Esophagus squamous epithelium (tissue), 5 donors: ENCODE measurements at places on chromosomes 6 and 20.

GRCh38 chr6:24738741-24739140 lies 19.8 kb upstream of the C6orf62 start:
- peak overlapping the region; percentile 54 for H3K27ac ChIP-seq
- no peaks in the 10 kb centered on the region for H3K36me3 ChIP-seq
- no peak overlapping the region for H3K4me3 ChIP-seq
- no peak for DNase-seq
- H3K27me3 ChIP-seq, result no peaks in the 10 kb centered on the region
- peaks cover 26% of the 10 kb centered on the region for H3K4me1 ChIP-seq

- no peaks in the 10 kb centered on the region for H3K4me1 ChIP-seq
- no peak overlapping the region for H3K4me3 ChIP-seq
- no peaks in the 10 kb centered on the region for H3K27me3 ChIP-seq
- H3K27ac ChIP-seq, result no peak overlapping the region
- H3K36me3 ChIP-seq, result no peaks in the 10 kb centered on the region
Observed at GRCh38 chr20:37839432-37839827, 63.5 kb upstream of the VSTM2L start.

DNA sequence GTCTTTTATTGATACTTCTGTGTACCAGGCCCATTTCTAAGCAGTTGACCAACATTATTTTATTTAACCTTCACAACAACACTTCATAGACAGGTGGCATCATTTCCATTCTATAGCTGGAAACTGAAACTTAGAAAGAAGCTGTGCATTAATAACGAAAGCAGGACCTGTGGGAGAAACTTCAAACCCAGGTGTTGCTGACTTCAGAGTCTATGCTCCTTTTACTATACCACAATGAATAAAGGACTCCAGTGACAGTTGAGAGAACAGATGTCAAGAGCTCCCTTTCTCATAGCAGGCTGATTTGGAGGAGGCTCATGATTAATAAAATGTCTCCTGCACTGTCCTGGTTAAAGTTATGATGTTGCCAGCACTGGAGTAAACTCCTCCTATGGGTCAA lies 56.6 kb upstream of the POU3F2 start:
- H3K27ac ChIP-seq, result no peak overlapping the region
- H3K27me3 ChIP-seq, result no peaks in the 10 kb centered on the region
- no peaks in the 10 kb centered on the region for H3K4me1 ChIP-seq

GRCh38 chr6:45533386-45533785 lies 155.7 kb upstream of the SUPT3H start:
- DNase-seq, result no peak
- H3K4me3 ChIP-seq, result peak overlapping the region; percentile 13
- no peaks in the 10 kb centered on the region for H3K36me3 ChIP-seq
- H3K4me1 ChIP-seq, result peaks cover 16% of the 10 kb centered on the region
- peak overlapping the region; percentile 6 for H3K27ac ChIP-seq

DNA sequence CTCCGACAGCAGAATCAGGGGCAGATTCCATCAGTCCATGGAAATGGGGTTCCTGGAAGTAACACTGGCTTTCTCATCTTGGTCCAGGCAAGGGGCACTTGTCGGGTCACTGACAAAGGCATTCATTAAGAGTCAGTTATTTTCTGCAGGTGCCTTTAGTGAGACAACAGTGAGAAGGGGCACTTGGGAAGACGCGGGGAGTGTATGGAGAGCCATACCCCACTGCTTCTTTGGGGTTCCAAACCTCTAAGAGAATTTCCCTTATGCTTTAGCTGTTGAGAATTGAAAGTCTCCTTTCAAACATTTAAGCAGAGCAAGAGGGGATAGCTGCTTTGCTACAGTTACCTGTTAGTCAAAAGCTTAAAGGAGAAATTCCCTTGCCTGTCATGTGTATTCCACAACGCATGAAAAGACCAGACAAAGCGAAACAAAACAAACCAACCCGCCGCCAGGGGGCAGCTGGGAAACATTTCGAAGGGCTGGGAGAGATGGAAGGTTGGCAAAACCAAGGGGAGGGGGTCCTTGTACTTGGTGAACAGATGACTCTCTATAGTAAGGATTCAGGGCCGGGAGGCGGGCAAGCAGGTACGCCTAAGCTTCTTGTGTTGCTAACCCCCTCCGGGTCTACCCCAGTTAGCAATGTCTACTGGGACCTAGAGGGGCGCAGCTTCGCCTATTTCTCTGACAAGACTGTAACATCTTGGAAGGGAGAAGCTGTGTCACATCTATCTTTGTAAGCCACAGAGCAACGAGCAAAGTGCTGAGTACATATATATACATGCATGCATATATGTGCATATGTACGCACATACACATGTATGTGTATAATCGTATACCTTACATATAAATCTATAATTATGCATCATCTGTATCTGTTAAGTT lies 474.9 kb upstream of the AGPAT4 start:
- DNase-seq, result no peak
- H3K4me1 ChIP-seq, result no peaks in the 10 kb centered on the region
- H3K27ac ChIP-seq, result no peak overlapping the region
- H3K27me3 ChIP-seq, result no peaks in the 10 kb centered on the region
- H3K36me3 ChIP-seq, result no peaks in the 10 kb centered on the region

- peaks cover 84% of the 10 kb centered on the region for H3K27me3 ChIP-seq
- no peak overlapping the region for H3K4me3 ChIP-seq
- DNase-seq, result no peak
- no peaks in the 10 kb centered on the region for H3K4me1 ChIP-seq
- no peak overlapping the region for H3K27ac ChIP-seq
- H3K36me3 ChIP-seq, result no peaks in the 10 kb centered on the region
Observed at GRCh38 chr20:3670511-3670910, 7.3 kb upstream of the GFRA4 start.

DNA sequence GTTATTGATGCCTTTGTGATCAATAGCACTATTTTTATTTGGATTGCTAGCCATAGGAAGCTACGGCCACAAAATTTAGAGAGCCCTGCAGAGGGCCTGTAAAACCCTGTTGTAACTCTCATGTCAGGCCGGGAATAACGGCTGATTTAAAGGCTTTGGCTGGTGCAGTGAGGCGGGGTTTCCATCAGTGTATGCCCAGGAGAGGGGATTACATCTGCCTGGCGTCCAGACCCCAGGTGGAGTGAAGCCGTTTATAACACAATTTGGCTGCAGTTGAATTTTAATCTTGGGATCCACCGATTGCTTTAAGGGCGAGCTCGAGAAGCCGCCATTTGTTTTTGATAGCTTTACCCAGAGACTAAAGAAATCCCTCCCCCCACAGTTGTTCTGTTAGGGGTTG lies 29.1 kb upstream of the APCDD1L start:
- H3K27me3 ChIP-seq, result no peaks in the 10 kb centered on the region
- no peaks in the 10 kb centered on the region for H3K36me3 ChIP-seq

GRCh38 chr20:58003525-58003924 lies 224.9 kb downstream of the ANKRD60 start:
- DNase-seq, result no peak
- H3K36me3 ChIP-seq, result no peaks in the 10 kb centered on the region
- no peaks in the 10 kb centered on the region for H3K27me3 ChIP-seq
- H3K4me3 ChIP-seq, result no peak overlapping the region
- H3K4me1 ChIP-seq, result peaks cover 20% of the 10 kb centered on the region
- no peak overlapping the region for H3K27ac ChIP-seq

GRCh38 chr6:15533379-15534026 lies 129.3 kb downstream of the DTNBP1 start:
- H3K4me1 ChIP-seq, result peaks cover 20% of the 10 kb centered on the region
- no peaks in the 10 kb centered on the region for H3K27me3 ChIP-seq
- no peak for DNase-seq
- H3K4me3 ChIP-seq, result no peak overlapping the region

- H3K27ac ChIP-seq, result peak overlapping the region; percentile 41
- no peaks in the 10 kb centered on the region for H3K27me3 ChIP-seq
- H3K36me3 ChIP-seq, result peaks cover 33% of the 10 kb centered on the region
- no peak for DNase-seq
- no peak overlapping the region for H3K4me3 ChIP-seq
Observed at GRCh38 chr6:148464319-148465010, 121.8 kb downstream of the SASH1 start.

DNA sequence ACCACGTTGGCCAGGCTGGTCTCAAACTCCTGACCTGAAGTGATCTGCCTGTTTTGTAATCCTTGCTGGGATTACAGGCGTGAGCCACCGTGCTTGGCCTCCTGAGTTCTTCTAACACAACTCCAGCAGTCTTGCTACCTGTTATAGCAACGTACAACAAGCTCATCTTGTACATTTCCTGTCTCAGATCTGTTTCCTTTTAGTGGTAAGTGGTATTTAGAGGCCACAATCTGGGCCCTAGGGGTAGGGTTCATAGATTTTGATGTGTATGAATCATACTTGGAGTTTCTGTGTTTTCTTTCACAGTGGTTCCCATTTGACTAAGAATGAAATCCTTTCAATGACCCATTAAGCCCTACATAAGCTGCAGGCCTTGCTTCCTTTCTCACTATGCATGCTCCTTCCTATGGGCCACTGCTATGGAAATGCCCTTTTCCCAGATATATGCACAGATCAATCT lies 27.1 kb upstream of the SYNCRIP start:
- H3K4me1 ChIP-seq, result peaks cover 4% of the 10 kb centered on the region
- no peak overlapping the region for H3K27ac ChIP-seq
- H3K36me3 ChIP-seq, result peaks cover 14% of the 10 kb centered on the region
- H3K4me3 ChIP-seq, result no peak overlapping the region
- H3K27me3 ChIP-seq, result no peaks in the 10 kb centered on the region

- peaks cover 7% of the 10 kb centered on the region for H3K4me1 ChIP-seq
- no peak for DNase-seq
- no peak overlapping the region for H3K4me3 ChIP-seq
- H3K27ac ChIP-seq, result no peak overlapping the region
Observed at GRCh38 chr20:45897692-45898091, 6.6 kb downstream of the CTSA start.

GRCh38 chr6:156873654-156874380 lies 96.6 kb downstream of the ARID1B start:
- H3K36me3 ChIP-seq, result peaks cover 7% of the 10 kb centered on the region
- H3K4me1 ChIP-seq, result peaks cover 54% of the 10 kb centered on the region
- no peak for DNase-seq
- no peak overlapping the region for H3K4me3 ChIP-seq
- no peak overlapping the region for H3K27ac ChIP-seq
